Activated CD8-positive, alpha-beta memory T cell treated with anti-CD3 and anti-CD28 coated beads for 1 hour (primary cell): ENCODE measurements at places on chromosomes 3 and 15.

DNA sequence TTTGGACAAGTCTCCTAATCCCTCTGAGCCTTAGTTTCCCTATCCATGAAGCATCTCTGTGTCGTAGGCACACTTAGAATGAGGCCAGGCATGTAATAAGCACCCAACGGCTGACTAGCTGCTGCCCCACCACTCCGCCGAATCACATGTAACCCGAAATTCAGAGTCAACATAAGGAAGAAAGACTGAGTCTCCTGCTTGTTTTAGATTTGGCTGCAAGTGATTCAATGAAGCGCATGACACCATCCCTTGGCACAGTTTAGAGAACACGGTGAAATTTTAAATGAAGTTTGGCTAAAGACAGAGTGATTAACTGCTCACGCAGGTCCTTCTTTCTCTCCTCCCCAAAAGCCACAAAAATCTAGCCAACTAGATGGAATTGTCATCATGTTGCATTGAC, 279.2 kb downstream of the TLE3 start:
- no peak for DNase-seq

GRCh38 chr3:188562144-188562543, 408.2 kb downstream of the LPP start:
- DNase-seq = no peak

GRCh38 chr3:172690936-172691335, 19.9 kb downstream of the NCEH1 start:
- DNase-seq = no peak

DNA sequence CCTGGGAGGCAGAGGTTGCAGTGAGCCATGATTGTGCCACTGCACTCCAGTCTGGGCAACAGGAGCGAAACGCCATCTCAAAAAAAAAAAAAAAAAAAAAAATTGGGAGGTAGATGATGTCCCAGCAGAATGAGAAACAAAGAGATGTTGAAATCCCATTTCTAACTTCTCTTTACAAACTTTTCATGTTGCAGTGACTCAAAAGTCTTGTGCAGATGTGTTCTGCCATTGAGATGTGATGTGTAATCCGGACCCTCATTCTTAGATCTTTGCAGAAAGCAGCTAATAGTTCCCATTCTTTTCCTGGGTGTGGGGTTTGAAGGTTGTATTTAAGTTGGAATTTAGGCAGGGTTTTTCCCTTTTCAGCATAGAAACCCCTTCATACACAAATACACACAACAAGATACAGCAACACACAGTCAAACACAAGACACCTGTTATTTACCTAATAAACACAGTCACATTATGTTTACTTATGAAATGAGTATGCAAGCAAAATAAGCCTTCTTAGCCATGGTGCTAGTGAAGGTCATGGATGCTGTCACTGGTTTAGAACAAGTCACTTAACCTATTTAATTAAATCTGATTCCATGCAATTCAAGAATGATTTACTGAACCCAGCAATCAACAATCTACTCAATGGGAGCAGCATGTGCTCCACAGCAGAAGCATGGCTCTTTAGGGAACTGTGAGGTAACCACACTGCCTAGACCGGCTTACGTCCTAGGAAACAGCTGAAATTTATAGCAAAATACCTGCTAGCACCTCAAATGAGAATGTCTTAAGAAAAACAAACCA, 14.9 kb downstream of the SIAH2 start:
- DNase-seq = no peak

DNA sequence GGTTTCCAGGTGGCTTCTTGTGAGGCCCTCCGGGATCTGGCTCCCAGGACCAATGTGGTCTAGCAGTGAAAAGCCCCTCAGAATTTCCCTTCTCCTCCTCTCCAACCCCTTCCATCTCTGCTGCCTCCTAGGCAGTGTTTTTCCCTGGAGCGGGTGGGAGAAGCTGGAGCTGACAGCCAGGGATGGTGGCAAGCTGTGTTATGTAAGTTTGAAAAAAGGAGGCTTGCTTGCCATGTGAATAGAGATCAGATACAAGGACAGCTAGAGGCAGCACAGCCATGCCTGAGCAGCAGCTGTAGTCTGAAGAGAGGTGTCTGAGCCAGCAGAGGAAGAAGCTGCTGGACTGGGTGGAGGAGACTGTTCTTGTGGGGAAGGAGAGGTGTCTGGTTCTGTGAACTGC, 20.6 kb downstream of the SNAPC5 start:
- DNase-seq = no peak

- no peak for DNase-seq
Measured at GRCh38 chr3:195245531-195245951, 25.4 kb downstream of the XXYLT1 start.
